SK-N-SH (cell line): ENCODE measurements at places on chromosomes 3 and 15. TPM values are rescaled to one million over a fixed set of nuclear protein-coding genes. Genes with fewer than 3 reads are reported as not detected.
A peak's percentile ranks its signal among the peaks of the same experiment; 100 is the strongest.

Gene UBAP1L
- 1.8 and 1.9 TPM in 2 replicates for polyA plus RNA-seq

Gene SCN11A
- polyA plus RNA-seq = 0.02 TPM in 2 replicates

- no peak overlapping the region for H3K4me3 ChIP-seq
- no peak overlapping the region for H3K27ac ChIP-seq
- no peaks in the 10 kb centered on the region for H3K27me3 ChIP-seq
- DNase-seq = no peak
- no peaks in the 10 kb centered on the region for H3K4me1 ChIP-seq
These were observed 7.7 kb downstream of the OGG1 start for GRCh38 chr3:9757427-9757826.

DNA sequence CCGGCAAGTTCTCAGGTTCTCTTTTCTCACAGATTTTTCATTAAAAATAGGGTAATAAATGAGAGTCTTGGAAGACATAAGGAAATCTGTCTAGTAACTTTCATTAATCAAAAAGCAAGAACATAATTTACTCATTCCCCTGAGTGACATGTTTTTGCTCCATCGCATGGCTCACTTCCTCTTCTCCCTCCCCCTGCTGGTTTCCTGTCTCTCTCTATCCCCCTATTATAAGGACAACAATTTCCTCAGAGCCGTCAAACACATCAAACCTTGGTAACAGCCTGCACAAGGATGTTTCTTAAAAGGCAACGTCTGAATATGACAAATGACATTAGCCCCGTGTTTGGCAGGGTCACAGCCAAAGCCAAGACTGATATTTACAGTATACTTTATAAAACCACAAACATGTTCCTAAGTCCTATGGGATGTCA, 1149.6 kb downstream of the IGSF11 start:
- peak overlapping the region; percentile 22; the same call in 1 of the 2 replicates for H3K27ac ChIP-seq
- no peaks in the 10 kb centered on the region for H3K4me1 ChIP-seq
- no peak overlapping the region for H3K4me3 ChIP-seq
- H3K36me3 ChIP-seq = no peaks in the 10 kb centered on the region
- no peak for DNase-seq

- no peak for DNase-seq
- no peaks in the 10 kb centered on the region for H3K4me1 ChIP-seq
- no peaks in the 10 kb centered on the region for H3K27me3 ChIP-seq
- peaks cover 43% of the 10 kb centered on the region for H3K36me3 ChIP-seq
These were observed 44.1 kb upstream of the LRRC58 start for GRCh38 chr3:120393243-120393642.

GRCh38 chr3:30078736-30079135, 527.7 kb upstream of the TGFBR2 start:
- no peak for DNase-seq
- H3K27ac ChIP-seq = peak overlapping the region; percentile 16; the same call in 1 of the 2 replicates

- no peaks in the 10 kb centered on the region; the same call in 1 of the 2 replicates for H3K4me1 ChIP-seq
- no peak overlapping the region for H3K4me3 ChIP-seq
- H3K36me3 ChIP-seq = no peaks in the 10 kb centered on the region
- H3K27me3 ChIP-seq = no peaks in the 10 kb centered on the region
- H3K27ac ChIP-seq = peak overlapping the region; percentile 82
- peak; percentile 7 for DNase-seq
These were observed 178.0 kb upstream of the P2RY1 start for GRCh38 chr3:152656972-152657355.

GRCh38 chr3:117691526-117691925, 981.9 kb downstream of the TUSC7 start:
- H3K4me1 ChIP-seq = peaks cover 3% of the 10 kb centered on the region
- no peaks in the 10 kb centered on the region for H3K36me3 ChIP-seq
- no peak for DNase-seq
- no peak overlapping the region for H3K27ac ChIP-seq

DNA sequence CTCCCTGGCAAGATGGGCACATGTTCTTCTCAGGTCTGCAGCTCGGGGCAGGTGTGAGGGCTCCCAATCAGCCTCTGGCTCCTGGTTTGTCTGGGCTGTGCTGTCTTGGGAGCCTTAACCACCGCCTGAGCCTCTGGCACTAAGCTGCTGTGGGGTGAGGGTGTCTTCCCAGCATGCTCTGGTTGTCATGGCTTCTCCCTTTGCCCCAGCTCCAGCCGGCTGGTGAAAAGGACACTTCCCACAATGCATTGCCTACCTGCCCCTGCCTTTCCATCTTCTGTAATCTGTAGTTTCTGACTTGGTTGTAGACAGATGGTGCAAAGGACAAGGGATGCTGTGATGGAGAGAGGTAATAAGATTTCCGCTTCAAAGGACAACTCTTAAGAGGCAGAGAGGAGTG, 295.3 kb downstream of the TLE3 start:
- DNase-seq = no peak
- H3K36me3 ChIP-seq = no peaks in the 10 kb centered on the region
- no peaks in the 10 kb centered on the region for H3K27me3 ChIP-seq
